PC-9 (cell line): ENCODE measurements at places on chromosomes 4 and X.

GRCh38 chrX:68826113-68826980, 2.5 kb upstream of the EFNB1 start:
- no peak for DNase-seq

- no peak for DNase-seq
Measured at GRCh38 chr4:57070461-57070860, 39.7 kb downstream of the IGFBP7 start.

DNA sequence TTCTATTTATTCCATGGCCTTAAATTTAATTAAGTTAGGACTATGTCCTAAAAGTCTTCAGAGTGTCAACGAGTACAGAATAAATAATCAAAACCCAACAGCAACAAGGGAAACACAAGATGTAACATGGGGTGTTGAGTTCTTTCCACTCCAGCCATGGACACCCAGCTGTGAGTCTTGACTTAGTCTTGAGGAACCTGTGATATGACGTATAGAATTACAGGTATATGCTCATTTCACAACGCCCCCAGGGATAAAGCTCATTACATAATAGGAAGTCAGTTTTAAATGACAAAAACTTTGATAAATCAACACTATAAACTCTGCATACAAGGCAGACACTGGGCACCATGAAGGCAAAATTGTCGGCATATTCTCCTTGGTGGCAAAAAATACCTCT, 200.0 kb upstream of the CASK start:
- DNase-seq = no peak

- peak; percentile 54 for DNase-seq
Measured at GRCh38 chrX:63657821-63658220, 127.2 kb downstream of the ARHGEF9 start.

GRCh38 chr4:108053251-108053711, 63.6 kb downstream of the HADH start:
- DNase-seq = no peak

DNA sequence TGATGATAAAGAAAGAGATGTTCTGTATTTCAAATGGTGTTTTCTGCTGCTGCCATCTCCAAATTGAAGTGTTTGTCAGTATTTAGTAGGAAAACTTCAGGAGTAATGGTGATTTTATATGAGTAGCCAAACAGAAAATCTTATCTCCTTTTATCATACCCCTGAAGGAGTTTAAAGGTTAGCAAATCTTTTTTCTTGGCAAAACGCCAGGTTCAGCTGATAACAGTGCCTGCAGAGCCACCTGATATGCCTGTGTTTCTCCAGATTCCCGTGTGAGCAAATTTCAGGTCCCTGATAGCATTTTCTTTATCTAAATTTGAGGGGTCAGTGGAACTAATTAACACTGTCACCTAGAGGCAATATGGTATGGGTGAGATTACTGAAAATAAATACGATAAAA, 65.8 kb upstream of the ETNPPL start:
- DNase-seq = no peak

GRCh38 chr4:72899214-72899613, 170.3 kb downstream of the COX18 start:
- no peak for DNase-seq

- no peak for DNase-seq
Measured at GRCh38 chrX:9855561-9856283, 69.5 kb downstream of the SHROOM2 start.

- no peak for DNase-seq
Measured at GRCh38 chr4:118743867-118744266, 58.7 kb downstream of the METTL14 start.

- no peak for DNase-seq
Measured at GRCh38 chrX:16702700-16703599, 9.5 kb downstream of the CTPS2 start.

DNA sequence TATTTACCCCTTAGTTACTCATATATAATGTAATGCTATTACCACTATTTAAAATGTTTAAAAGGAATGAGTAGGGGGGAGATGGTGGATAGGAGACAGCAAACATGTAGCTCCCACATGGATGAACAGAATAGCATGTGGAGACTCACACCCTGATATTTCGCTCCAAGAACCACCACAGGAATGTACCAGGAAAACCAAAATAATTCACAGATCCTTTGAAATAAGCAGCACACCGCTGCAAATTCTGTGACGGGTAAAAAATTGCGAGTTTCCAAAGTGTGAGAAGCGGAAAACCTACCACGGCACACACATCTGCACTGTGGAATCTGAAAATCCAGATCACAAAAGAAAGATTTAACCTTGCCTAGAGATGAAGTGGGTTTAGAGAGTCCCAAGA, 428.2 kb downstream of the TLL1 start:
- DNase-seq = no peak
